ENCODE measurements at places on chromosomes 12 and 14.

DNA sequence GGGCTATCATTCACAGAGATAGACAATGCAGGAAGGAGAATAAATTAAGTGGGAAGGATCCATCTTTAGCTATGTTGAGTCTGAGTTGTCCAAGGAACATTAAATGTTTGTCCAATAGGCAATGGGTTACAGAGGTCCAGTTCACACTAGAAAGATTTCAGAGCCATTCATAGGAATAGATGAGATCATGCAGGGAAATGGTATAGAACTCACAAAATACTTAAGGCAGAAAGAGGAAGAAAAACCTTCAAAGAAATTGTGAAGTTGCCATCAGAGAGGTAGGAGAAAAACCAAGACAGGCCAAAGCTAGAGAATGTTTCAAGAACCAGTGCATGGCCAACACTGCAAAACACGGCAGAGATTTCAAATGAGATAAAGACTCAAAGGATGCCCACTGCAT, 94.1 kb downstream of the PHLDA1 start:
- no peak for DNase-seq

DNA sequence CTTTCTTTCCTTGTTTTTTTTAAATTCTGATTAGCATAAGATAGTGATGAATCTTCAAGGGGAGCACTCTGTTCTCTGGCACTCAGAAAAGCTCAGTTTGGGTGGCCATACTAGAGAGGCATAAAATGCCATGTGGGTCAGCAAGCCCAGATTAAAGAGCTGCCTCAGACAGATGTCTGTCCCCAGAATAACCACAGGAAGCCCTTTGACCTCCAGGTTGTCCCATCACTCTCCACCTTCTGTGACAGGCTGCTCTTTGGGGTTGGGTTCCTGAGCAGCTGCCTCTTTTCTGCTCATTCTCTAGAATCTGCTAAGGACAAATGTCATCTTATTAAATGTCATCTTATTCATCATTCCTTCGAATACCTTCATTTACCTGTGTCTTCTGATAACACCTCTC, 96.0 kb upstream of the PDZRN4 start:
- DNase-seq = no peak

GRCh38 chr14:86035882-86036281, 505.9 kb downstream of the FLRT2 start:
- DNase-seq = no peak

GRCh38 chr12:16606201-16606849, 363 bp upstream of the LMO3 start:
- DNase-seq = no peak

DNA sequence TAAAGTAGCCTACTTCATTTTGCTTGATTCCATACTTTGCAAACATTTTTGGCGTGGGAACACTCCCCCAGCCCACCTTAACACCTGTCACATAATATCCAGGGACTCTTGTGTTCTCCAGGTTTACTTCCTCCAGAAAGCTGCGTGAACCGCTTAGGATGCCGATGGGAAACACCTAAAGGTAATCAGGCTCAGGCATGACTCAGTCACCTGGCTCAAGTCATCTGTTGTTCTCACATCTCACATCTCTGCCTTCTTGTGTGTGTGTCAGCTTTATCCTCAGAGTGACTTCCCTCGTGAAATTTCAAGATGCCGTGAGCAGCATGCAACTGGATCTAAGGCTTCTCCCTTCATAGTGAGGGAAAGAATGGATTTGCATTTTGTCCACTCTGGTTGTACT, 48.1 kb upstream of the DUSP6 start:
- DNase-seq = no peak

DNA sequence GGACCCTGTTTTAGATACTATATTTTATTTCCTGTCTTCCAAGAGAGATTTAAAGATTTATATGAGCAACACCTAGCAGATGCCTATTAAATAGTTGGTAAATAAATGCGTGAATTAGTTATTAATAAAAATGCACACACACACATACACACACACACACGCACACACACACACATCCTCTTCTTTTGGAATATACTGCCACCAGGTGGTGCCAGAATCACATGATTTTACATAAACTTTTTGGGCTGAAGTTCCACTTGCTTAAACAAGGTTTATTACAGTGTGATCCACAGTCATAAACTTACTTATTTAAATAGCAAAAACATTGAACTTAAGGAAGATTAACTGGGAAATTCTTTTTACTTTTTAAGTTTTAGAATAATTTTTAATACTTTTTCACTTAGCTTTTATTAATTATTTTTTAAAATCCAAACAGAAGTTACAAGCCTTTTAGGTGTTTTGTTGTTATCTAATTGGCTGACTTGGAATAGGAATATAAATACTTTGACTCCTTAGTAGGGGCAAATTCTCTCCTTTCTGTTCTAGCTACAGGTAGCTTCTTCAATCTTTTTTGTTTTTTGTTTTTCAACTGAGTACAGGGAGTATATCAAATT, 17.5 kb downstream of the RAD51B start:
- DNase-seq = no peak

- DNase-seq = no peak
Observed at GRCh38 chr14:42944284-42944683, 1337.6 kb downstream of the LRFN5 start.

- no peak for DNase-seq
Observed at GRCh38 chr14:63933711-63934110, 80.9 kb downstream of the SYNE2 start.

- no peak for DNase-seq
Observed at GRCh38 chr12:42473130-42473529, 116.4 kb downstream of the PRICKLE1 start.

GRCh38 chr12:40142001-40142744, 36.3 kb upstream of the SLC2A13 start:
- DNase-seq = no peak

- no peak for DNase-seq
Observed at GRCh38 chr12:83818881-83819280, 1093.7 kb downstream of the SLC6A15 start.

GRCh38 chr12:122366685-122367475, 55.6 kb downstream of the CLIP1 start:
- no peak for DNase-seq

DNA sequence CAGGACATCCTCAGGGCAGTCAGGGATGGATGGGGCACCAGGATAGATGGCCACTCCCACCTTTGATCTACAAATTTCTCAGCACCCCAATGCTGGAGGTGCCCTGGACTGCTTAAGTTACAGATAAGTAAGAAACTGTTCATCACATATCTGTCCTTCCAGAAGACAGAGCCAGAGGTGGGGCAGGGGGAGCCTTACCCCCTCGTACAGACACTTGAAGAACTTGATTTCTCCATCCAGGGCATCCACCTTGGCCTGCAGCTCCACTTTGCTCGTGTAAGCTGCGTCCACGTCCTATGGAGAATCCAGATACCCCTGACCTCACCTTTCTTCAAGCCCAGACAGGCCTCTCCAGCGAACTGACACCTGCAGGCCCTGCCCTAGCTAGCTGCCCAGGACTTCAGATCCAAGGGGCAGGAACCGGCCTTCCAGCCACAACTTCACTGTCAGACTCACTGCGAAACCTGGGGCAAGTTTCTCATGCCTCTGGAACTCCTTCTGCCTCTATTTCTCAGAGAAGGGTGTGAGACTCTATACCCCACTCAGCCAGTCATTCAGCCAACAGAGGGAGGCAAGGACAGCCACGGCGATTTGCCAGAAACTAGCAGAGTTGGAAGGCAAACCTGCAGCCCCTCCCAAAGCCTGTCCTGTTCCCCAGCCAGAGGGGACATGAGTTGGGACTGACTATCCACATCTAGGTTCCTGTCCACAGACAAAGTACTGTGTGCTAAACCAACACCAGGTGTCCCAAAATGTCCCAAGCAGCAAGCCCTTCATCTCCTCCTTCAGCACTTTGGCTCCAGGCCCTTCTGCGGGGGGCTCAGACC, 3.8 kb downstream of the KRT73 start:
- DNase-seq = no peak

DNA sequence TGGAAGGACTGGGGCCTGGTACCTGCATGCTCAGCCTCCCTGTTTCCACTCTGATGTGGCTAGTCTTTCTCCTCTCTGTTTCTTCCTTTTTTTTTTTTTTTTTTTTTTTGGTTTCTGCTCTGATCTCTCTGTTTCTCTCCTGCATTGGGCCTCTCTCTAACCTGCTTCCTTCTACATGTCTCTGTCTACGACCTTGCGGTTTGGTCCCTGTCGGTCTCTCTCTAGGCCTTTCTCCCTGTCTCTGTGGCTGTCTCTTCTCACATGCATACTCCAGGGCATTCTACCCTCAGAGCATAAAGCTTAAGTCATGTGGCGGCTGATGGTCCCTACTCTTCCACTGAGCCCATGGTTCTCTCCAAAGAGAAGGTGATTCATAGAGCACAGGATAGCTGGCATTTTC, 1096.6 kb downstream of the BCL11B start:
- DNase-seq = no peak

DNA sequence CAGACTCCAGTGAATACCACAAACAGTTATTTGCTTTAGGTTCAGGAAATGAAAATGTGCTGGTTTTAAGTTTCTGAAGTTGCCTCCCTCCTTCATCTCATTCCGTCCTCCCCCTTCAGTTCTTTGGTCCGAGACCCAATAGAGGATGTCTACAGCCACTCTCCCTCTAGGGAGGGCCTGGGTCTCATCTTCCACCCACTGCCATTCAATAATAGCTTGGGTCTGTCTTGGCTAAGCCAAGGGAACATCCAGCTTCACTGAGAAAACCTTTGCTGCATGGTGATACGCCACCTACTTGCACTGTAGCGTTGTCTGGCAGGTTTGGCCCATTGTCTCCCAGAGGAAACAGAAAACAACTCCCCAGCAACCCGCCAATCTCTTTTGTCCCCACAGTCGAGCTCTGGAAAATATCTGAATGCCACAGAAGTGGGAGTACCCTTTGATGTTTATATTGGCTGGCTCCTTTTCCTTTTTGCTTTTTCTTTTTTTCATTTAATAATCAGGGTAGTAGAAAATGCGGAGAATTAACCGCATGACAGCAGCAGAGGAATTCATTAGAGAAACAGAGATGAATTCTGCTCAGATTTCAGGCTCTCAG, 380.1 kb downstream of the RAD51B start:
- DNase-seq = no peak

- DNase-seq = no peak
Observed at GRCh38 chr14:67698179-67698578, 2.6 kb upstream of the RDH11 start.

DNA sequence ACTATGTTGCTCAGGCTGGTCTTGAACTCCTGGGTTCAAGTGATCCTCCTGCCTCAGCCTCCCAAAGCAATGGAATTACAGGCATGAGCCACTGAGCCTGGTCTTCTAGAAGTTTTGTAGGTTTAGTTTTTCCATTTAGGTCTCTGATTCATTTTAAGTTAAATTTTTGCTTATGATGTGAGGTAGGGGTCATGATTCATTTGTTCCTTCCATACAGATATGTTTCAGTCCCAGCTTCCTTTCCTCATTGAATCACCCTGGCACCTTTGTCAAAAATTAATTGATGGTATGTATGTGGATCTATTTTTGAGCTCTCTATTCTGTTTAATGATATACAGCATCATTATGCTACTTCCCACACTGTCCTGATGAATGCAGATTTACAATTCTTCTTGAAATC, 25.6 kb upstream of the CABP1 start:
- DNase-seq = no peak

DNA sequence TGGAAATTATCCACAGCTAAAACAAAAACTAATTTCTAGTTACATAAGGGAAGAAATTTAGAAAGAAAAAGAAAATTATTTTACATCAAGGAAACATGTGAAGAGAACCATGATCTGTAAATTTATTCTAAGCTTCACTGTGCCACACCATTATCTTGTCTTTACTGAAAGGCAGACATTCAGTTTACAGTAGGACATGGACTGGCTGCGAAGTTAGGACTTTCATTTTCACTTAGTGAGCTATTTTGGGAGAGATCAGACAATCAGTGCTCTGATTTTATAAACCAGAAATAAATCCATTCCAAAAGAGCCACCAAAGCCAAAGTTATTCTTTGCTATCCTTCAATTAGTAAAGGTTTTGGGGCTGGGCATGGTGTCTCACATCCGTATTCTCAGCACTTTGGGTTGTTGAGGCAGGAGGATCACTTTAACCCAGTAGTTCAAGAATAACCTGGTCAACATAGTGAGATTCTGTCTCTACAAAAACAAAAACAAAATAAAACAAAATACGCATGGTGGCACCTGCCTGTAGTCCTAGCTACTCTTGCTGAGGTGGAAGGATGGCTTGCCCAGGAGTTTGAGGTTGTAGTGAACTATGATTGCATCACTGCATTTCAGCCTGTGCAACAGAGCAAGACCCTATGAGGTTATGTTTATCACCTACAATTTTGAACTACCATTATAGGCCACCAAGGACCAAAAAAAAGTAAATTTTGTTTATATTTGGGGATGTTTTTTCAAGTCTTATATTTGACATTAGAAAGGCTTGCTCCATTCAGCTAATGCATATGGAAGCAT, 1084.8 kb upstream of the ATXN7L3B start:
- DNase-seq = no peak

DNA sequence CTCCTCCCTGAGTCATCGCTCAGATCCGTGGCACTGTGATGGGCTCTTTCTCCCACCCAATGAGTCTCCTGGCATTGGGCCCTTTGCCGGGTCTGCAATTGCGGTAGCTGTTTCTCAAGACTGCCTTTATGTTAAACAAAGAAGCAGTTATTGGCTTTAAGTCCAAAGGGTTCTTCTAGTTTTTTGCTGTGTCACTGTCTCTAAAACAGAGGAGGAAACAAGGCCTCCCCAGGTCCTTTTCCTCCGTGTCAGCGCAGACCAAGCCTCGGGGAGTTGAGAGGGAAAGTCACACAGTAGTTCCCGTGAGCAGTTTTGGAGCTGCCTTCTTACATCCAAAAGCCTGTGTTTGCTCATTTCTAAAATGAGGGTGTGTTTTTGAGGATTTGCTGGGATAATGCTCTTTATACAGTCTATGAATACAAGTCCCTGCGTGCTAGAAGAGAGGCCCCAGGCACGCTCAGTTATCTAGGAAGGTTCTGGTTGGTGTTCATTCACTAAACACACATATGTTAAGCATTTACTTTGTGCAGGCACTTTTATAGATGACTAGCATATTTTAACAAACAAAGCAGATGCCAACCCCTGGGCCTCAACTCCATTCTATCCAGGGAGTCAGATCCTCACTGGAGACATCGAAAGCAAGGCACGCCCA, 126.0 kb upstream of the PZP start:
- DNase-seq = no peak

DNA sequence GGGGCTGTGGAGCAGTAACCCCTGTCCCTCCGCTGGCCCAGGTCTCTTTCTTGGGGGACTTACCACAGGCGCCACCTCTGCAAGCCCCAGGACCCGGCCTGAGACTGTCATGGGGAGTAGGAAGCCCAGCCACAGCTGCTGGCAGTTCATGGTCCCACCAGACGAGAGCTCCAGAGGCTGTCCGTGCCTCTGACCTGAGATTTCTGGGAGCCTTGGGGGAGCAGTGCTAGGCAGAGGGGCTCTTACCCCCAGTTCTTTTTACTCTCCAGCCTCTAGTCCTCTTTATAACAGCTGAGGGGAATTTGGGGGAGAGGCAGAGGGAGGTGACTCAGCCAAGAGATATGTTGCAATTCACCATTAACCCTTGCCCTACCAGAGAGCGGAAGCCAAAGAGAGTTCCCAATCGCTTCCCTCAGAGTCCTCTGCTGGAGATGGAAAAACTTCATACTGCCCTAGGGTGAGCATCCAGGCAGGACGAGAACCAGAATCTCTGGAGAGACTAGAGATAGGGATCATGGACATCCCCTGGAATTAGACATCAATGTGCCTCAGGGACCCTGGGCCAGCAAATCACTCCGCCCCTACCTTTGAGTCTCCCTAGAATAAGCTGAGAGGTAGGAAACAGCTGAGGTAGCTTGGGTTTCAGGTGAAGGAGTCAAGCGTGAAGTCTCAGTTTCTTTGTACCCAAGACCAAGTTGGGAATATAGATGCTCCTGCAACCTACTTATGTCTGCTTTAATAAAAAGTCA, at the start of gene MMP19:
TSS of gene MMP19 (minus strand) at position 256 of the 749 bp plus-strand sequence. CDS start at position 150, 106 bp downstream.
- DNase-seq = no peak

GRCh38 chr14:74853581-74853980, 22.4 kb downstream of the PROX2 start:
- DNase-seq = no peak
